ENCODE measurements at places on chromosomes 12 and 14.

- no peak for DNase-seq
Observed at GRCh38 chr12:94731733-94732360, 81.5 kb upstream of the TMCC3 start.

DNA sequence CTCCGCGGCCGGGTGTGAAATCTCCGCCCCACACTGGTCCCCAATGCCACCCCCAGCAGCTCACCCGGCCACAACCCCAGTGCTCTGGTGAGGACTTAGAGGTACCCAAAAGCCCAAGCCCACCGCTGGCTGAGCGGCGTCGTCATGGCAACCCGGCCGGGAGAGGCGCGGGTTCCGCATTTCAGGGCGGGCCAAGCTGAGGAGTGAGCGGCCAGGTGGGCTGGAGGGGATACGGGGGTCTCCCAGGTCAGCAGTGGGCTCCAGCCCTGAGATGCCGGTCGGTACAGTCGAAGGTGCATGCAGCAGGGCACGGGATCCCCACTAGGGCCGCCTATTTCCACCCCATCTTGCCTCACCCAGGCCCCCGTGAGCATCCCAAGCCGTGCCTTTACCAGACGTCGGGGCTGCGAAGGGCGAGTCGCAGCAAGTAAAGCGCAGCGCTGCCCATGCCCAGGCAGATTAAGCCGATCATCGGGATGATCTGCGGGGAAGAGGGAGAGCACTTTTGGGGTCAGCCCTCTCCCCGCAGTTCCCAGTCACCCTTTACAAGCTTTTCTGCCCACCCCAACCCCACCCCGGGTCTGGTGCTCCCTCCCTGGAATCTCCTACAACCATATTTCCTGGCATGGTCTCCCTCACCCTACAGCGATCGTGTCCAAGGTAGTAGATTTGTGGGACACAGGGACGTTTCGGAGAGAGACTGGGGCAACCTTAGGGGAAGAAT is 6.9 kb downstream of the SHMT2 start:
- DNase-seq: no peak

GRCh38 chr12:14714437-14714836 is 18.0 kb upstream of the GUCY2C start:
- DNase-seq: no peak

DNA sequence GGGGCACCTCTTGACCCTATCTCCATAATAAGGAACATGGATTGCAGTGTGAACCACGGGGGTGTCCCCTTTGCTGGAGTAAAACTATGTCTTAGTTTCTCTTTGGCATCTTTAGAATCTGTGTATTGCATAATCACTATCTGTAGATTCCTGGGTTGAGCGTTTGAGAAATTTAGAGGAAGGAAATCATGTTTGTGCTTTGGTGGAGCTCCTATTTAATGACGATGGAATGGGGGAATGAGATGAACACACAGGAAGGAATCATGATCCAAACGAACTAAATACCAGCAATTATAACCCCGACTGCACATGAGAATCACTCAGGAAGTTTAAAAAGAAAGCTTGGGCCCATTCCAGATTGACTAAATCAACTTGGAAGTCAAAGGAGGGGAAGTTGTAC is 1.3 kb upstream of the MYG1 start:
- DNase-seq: peak; percentile 90

- DNase-seq: no peak
Observed at GRCh38 chr12:11307143-11307542, 3.1 kb downstream of the PRB4 start.
